ENCODE measurements at places on chromosomes 4 and X.

- no peak for DNase-seq
These were observed 77.3 kb upstream of the FGF13 start for GRCh38 chrX:138788771-138789170.

DNA sequence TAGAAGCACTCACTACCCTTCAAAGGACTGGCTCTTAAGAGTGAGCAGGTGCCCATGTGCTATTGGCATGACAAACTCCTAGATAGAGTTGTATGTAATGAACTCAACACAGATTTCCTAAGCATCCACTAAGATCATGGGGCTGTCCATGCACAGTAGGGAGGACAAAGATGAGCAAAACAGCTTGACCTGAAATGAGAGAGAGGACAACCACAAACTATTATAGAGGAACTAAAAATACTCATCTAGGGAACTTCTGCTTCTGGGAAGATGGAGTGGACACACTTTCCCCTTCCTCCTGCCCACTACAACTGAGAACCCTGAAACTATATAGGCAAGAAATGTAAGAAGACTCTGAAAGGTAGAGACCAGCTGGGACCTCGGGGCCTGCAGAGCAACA is 20.8 kb upstream of the TMEM128 start:
- DNase-seq, result no peak

GRCh38 chr4:79613269-79613935 is 205.4 kb upstream of the GK2 start:
- no peak for DNase-seq

GRCh38 chr4:89868999-89869589 is 25.6 kb upstream of the MMRN1 start:
- DNase-seq, result no peak
